ENCODE measurements at places on chromosomes 1 and 21.

DNA sequence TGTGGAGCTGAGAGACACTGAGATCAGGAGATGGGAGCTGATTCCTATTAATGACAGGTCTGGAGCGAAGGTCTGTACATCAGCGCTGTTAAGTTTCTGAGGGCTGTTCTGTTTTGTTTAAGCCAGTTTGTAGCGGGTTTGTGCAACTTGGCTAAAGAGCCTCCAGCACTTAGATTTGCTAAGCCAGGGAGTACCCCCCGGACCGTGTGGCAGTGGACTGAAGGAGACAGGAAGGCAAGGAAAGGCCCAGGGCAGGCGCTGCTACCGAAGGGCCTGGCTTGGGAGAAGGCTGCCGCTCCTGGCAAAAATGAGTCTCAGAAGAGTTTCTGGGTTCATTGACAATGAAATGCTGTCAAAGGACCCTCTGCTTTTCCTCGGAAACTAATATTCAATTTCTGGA, 139.3 kb upstream of the ZNF644 start:
- no peak for DNase-seq

DNA sequence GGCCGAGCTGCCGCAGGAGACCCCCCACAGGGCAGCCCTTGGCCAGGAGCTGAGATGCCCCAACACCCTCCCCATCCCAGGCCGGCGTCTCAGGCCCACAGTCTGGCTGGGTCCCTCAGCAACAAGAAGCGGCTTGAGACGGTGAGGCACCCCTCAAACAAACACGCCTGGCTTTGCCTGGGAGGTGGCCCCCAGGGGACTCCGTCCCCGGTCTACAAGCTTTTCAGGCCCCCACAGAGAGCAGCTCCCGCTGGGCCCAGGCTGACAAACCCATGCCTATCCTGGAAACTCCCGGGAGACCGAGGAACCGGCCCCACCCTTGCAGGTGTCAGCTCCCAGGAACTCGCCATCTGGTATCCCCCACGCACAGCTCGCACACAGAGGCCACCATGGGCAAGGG, 67.0 kb downstream of the ARHGEF16 start:
- no peak for DNase-seq

DNA sequence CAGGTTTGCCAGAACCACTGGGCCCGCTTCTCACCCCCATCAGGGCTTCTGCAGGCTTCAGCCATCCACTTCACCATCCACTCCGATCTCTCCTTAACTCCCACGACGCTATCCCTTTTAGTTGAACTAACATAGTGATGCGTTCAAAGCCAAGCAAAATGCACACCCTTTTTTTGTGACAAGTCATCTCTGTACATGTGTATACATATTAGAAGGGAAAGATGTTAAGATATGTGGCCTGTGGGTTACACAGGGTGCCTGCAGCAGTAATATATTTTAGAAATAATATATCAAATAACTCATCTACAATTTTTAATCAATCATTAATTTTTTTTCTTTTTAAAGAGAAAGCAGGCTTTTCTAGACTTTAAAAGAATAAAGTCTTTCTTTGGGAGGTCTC, 114.6 kb downstream of the NBPF12 start:
- no peak for DNase-seq

- DNase-seq, result no peak
These were observed 28.9 kb downstream of the PBX1 start for GRCh38 chr1:164587617-164588501.

DNA sequence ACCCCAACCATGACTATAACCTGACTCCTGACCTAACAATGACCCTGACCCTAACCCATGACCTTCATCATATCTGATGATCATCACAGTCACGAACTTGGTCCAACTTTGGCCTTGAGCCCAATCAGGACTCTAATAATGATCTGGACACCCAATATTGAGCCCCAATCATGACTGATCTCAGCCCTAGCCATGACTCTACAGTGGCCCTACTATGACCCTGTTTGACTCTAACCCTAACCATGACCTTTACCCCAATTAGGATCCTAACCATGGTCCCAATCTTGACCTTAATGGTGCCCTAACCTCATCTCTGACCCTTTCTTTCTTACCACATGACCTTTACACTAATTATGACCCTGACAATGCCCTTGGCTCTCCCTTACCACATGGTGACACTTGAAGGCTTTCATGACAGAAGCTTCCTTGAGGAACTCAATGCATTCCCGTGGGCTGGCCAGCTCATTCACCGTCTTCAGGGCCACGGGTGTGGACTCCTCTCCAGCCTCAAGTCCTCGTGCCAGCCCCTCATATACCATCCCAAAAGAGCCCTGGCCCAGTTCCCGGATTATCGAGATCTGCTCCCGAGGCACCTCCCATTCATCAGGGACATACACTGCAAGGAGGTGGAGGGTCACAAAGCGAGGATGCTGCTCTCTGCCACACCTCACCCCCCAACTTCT, 16.2 kb downstream of the INSRR start:
- no peak for DNase-seq
